Renal cortex interstitium (tissue), 15 donors: ENCODE measurements at places on chromosomes 5 and 9.
A peak's percentile ranks its signal among the peaks of the same experiment; 100 is the strongest.

- DNase-seq, result no peak
Observed at GRCh38 chr5:115733607-115734006, 82.9 kb downstream of the CDO1 start.

DNA sequence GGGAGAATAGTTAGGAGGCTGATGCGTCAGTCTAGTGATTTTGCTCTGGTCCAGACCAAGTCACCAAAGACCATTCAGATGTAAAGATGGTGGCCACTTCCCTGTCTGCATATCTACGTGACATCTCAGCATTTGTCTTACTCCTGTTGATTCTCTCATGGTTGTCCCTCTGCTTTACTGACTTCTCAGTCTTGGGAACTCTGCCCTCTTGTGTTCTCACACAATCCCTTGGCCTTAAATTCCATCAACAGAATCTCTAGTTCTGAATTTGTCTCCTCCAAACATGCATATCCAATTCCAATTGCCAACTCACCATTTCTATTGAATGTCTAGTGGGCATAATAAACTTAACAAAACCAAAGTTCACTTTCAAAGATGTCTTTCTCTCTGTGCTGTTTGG lies 147.8 kb downstream of the SLC24A2 start:
- DNase-seq, result no peak

- no peak for DNase-seq
Observed at GRCh38 chr5:67202828-67203227, 6.2 kb upstream of the CD180 start.

- DNase-seq, result no peak
Observed at GRCh38 chr9:93096131-93096802, at the start of gene CARD19. TSS of gene CARD19 (plus strand) at chr9:93096217. CDS start at chr9:93096346, 129 bp downstream.

- DNase-seq, result peak; percentile 42
Observed at GRCh38 chr5:43191740-43192557, at the start of gene NIM1K. TSS of gene NIM1K (plus strand) at chr5:43192225. CDS start at chr5:43245776, 53,551 bp downstream.

DNA sequence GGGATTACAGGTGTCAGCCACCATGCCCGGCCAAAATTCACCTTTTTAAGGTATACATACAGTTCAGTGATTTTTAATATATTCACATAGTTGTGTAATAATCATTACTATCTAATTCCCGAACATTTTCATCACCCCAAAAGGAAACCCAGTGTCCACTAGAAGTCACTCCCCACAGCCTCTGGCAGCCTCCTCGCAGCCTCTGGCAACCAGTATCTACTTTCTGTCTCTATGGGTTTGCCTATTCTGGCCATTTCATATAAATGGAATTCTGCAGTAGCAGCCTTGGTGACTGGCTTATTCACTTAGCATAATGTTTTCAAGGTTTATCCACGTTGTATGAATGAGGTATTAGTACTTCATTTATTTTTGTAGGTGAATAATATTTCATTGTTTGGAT lies 59.0 kb downstream of the UBAP1 start:
- no peak for DNase-seq
